Testis (tissue), 5 donors: ENCODE measurements at places on chromosomes 11 and 22. TPM values are rescaled to one million over a fixed set of nuclear protein-coding genes. Genes with fewer than 3 reads are reported as not detected.

Gene LRRN4CL
- total RNA-seq, result 5.6 TPM

Gene ANO3
- total RNA-seq, result 2.2 TPM

Gene CREB3L1
- total RNA-seq, result 5.2 TPM

Gene PRSS23
- total RNA-seq, result 51.0 TPM

Gene OR2AG2
- 1.8 TPM for total RNA-seq

Gene CNGA4
- total RNA-seq, result 7.9 TPM

Gene HOATZ
- total RNA-seq, result 10.8 TPM

Gene TRPM5
- total RNA-seq, result 0.94 TPM

Gene TLCD5
- total RNA-seq, result 14.0 TPM

Gene AMOTL1
- 18.7 TPM for total RNA-seq

Gene TYR
- 1.5 TPM for total RNA-seq

Gene COMMD9
- total RNA-seq, result 58.2 TPM

Gene AQP11
- 16.0 TPM for total RNA-seq

Gene SMDT1
- 19.4 TPM for total RNA-seq

Gene OR4A16
- total RNA-seq, result 0.50 TPM

Gene TMEM225
- 6.1 TPM for total RNA-seq

Gene HSCB
- total RNA-seq, result 16.4 TPM

Gene TEAD1
- 78.1 TPM for total RNA-seq

Gene KRTAP5-4
- not detected for total RNA-seq

Gene INS
- not detected for total RNA-seq

Gene F2
- total RNA-seq, result 3.6 TPM
